Fibroblast of lung (primary cell): ENCODE measurements at places on chromosomes 7 and 10. TPM values are rescaled to one million over a fixed set of nuclear protein-coding genes. Genes with fewer than 3 reads are reported as not detected.
A peak's percentile ranks its signal among the peaks of the same experiment; 100 is the strongest.

Gene SPDYE9
- not detected in 2 replicates for total RNA-seq

- no peak for DNase-seq
These were observed 5.1 kb downstream of the NME8 start for GRCh38 chr7:37853468-37853867.

DNA sequence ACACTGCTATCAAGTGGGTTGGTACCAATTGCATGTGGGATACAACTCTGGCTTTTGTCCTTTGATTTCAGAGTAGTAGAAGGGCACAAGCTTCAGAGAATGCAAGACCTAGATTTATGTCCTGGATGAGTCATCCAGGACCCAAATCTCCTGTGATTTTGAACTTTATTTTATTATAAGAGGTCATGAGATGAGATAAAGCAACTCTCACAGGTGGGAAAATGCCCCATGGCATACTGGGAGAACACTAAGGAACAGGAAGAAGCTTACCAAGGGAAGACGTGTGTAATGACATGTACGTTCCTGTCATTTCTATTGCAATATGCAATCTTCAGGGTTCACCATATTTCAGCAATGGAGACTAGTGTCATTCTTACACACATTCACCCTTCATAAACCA is 966 bp downstream of the MALRD1 start:
- DNase-seq = no peak

GRCh38 chr7:128299109-128299607 is 44.5 kb downstream of the RBM28 start:
- DNase-seq = no peak

DNA sequence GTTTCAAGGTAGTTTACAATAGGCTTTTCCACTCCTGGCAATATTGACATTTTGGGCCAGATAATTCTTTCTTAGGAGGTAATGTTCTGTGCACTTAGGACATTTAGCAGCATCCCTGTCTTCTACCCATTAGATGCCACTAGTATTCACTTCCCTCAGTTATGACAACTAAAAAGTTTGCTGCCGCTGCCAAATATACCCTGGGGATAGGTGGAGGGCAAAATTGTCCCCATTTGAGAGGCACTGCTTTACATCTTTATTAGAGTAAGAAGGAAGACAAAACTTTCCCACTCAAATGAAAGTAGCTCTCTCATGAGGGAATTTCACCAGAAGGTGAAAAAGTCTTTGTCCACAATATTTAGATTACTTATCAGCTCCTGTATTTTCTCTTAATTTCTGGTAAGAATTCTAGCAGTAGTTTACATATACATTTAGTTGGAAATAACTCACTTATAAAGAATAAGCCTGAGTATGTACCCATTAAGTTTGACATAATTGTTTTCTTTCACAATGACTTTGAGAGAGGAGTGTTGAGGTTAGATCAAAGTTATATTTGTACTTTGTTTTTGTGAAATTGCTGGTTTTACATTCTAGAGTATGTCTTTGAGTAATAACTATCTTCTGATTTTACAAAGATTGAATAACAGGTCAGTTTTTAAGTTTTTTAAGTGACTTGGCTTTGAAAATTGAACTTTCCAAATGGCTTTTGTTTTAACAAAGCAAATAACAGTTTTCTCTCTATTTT is 46.0 kb downstream of the HELLS start:
- no peak for DNase-seq

- no peak for DNase-seq
These were observed 219.3 kb downstream of the SKAP2 start for GRCh38 chr7:26645121-26645520.

DNA sequence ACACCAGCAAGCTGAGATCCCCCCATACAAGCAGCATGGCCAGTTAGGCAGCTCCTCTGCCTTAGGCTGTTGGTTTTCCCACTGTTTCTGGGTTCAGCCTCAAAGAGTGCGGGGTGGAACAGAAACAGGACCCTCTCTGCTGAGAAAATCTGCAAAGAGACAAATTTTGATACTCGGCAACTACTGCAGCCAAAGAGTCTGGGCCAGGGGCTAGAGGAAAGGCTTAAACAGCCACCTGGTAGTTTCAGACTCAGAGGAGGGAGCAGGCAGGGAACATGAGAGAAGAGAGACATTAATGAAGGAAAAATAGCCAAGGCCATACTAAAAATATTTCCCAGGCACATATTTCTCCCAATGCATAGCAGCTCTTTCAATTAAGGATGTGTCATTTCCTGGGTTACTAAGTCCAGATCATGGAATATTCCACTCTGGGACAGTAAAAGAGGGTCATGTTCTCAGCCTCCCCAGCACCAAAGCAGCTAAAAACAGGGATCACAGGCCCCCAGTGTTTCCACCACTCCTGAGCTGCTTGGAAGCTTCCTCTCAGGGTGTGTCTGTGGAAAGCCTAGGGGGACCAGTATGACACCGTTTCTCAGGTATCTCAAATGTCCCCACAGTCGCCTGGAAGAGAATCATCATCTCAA is 29.8 kb downstream of the PDLIM1 start:
- DNase-seq = peak; percentile 84

DNA sequence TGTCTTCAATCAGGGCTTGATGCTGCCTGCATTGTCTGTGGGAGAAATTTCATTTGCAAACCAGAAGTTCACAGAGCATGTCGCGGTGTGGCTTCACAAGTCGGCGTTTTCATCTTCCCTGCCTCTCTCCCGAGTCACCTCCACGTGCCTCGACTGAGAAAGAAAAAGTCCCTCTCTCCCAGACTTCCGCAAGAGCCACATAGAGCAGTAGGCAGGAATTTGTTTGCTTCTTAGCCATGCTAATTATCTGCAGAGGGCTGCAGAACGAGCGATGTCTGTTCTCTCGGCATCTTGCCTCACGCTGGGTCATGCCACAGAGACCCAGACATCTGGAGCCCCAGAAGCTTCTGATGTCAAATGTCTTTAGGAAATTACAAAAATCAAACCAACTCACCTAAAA is 272.2 kb downstream of the TCF7L2 start:
- DNase-seq = peak; percentile 11
